ENCODE measurements at places on chromosomes 13 and 19.

DNA sequence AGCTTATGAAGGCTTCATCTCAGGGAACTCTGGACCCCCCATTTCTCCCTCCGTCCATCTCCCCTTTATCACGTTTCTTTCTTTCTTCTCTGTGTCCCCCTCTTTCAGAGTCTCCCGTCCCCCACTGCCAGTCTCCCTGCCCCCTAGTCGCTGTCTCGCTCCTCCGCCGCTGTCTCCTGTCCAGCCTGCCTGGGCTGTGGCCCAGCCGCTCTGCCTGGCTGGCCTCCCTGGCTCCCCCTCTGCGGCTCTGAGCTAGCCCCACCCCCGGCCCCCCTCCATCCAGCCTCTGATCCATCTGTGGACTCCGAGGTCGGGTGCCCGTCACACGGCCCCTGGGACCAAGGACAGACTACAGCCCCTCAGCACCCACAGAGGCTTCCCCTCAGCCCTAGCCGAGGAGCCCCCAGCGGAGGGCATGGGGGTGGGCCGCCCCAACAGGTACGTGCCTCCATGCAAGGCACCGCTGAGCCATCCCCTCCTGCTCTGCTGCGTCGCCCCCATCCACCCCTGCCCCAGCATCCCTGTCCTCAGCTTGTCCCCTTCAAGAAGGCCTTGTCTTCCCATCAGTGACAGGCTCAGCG lies 1.1 kb upstream of the KCNJ14 start:
- DNase-seq: no peak

DNA sequence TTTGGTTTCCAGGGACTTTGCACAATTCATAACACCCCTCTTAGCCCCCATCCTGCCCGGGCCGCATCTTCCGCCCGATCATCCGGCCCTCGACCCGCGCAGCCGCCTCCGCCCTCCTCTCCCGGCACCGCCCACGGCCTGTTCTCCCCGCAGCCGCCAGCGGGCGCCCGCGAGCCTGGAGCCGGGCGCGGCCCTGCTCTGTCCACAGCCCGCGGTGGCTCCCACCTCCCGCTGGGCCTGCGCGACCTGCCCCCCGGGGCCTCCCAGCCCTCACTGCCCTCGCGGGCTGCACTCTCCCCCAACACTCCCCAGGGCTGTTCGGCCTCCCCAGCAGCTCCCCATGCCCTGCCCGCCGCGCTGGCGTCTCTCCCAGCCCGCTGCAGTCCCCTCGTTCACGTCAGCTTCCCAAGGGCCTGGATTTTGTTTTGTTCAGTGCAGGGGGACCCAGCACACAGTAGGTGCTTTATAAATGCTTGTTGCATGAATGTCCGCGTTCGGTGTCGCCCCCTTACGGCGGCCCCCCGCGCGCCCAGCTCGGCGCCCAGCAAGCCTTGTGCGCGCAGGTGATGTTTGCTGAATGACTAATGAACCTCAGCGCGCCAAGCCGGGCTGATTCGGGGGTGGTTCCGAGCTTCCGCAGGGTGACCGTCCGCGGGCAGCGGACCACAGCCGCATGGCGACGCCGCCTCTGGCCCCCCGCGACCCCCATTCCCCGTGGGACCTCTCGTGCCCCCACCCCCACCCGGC lies 4.6 kb upstream of the APC2 start:
- peak; percentile 89 for DNase-seq

GRCh38 chr13:113837560-113838355 lies 26.1 kb downstream of the GAS6 start:
- peak; percentile 96 for DNase-seq

- no peak for DNase-seq
Observed at GRCh38 chr13:94050686-94051085, 428.8 kb downstream of the DCT start.

DNA sequence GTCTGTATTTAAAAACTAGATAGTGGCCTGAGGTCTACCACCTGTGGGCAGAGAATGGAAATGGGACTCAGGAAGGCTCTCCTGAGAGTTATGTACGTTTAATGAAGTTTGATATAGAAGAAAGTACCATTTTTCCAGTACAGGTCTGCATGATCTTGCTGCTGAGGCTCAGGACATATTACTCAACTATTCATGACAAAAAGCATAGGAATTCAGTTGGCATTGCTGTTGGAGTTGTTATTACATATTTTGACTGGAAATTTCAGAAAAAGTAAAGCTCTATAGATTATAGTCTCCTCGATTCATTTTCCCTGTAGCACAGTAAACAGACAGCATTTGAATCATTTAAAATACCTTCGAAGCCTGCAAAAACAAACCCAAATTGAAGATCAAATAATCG lies 469.8 kb downstream of the DCT start:
- DNase-seq: peak; percentile 35

DNA sequence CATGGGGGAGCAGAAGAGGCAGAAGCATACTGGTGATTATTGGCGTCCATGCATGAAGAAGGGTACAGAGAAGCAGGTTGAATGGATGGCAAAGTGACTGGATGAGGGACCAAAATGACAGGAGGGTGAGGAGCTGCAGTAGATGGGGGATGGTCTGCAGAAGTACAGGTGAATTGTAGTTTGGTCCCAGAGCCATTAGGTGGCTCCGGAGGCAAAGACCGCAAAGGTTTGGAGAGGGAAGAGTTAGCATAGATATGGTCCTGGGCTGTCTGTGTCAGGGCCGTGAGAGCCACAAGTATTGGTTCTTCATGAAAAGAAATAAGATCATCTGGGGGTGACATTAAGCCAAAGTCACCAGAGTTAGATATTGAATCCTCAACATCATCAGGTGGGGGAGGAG lies 59.0 kb upstream of the ZNF726 start:
- no peak for DNase-seq

DNA sequence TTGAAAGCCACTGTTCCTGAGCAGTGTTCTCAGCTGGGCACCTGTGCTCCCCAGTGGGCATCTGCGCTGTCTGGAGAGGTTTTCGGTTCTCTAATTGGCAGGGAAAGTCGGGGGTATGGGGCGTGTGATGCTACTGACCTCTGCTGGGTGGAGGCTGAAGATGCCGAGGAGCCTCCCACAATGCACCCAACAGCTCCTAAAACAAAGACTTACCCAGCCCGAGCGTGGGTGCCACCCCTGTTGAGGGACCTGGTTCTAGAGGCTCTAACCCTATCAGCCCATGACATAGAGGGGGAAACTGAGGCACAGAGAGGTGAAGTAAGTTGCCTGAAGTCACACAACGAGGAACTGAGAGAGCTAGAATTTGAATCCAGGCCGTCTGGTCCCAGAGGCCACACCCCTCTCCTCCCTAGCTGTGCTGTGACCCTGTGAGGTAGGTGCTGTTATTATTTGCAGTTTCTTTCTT lies 2.3 kb downstream of the SPACA4 start:
- DNase-seq: peak; percentile 73

- peak; percentile 63 for DNase-seq
Observed at GRCh38 chr19:887072-887471, 5.9 kb downstream of the MED16 start.

- no peak for DNase-seq
Observed at GRCh38 chr13:101544979-101545378, 92.5 kb downstream of the ITGBL1 start.

DNA sequence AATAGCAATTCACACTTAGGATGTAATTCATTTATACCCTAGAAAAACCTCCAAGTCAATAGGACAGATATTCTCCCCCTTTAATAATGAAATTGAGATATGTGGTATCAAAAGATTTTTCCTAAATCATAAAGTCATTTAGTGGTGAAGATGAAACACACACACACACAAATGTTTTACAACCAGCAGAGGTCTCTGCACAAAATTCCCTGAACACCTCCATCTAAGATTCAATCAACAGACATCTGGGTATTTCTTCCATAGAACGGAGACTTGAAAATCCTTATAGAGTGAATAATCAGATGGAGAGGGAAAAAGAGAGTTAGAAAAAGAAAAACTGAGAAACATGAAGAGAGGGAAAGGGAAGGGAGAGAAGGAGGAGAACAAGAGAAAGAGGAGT lies 52.8 kb downstream of the MYCBP2 start:
- no peak for DNase-seq

GRCh38 chr19:2058570-2059421 lies 7.8 kb upstream of the MKNK2 start:
- DNase-seq: no peak

DNA sequence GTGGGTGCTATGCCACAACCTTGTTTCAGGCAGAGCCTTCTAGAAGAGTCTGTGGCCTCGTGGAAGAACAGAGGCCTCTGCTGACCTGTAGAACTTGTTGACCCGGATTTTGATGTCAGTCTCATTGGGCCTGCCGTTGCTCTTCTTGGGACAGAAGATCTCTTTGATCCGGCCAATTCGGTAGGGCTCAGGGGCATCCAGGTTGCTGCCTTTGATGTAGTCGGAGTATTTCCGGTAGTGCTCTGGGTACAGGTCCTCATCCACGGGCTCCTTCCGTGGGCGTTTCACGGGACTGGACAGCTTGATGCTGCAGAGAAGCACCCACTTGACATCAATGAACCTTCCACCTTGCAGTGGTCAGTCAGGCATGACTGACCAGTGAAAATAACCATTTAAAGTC lies 24.0 kb upstream of the EIF3G start:
- DNase-seq: no peak

DNA sequence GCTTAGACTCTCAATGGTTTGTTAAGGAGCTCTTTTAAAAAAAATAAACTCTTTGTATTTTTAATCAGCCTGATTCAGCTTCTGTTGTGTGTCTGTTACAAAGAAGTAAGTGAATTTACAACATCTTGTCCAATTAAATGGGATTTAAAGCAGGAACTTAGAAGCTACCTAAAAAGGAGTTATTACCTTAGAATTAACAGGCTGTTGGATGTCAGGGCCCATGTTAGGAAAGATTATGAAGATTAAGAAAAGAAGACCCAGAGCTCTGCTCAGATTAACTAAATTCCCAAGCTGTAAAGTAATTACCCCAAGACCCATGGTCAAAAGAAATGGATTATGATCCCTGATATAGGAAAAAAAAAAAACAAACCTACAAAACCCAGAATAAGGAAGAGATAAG lies 44.1 kb upstream of the ZNF780A start:
- no peak for DNase-seq

- DNase-seq: no peak
Observed at GRCh38 chr13:108257248-108257647, 12.3 kb upstream of the TNFSF13B start.

DNA sequence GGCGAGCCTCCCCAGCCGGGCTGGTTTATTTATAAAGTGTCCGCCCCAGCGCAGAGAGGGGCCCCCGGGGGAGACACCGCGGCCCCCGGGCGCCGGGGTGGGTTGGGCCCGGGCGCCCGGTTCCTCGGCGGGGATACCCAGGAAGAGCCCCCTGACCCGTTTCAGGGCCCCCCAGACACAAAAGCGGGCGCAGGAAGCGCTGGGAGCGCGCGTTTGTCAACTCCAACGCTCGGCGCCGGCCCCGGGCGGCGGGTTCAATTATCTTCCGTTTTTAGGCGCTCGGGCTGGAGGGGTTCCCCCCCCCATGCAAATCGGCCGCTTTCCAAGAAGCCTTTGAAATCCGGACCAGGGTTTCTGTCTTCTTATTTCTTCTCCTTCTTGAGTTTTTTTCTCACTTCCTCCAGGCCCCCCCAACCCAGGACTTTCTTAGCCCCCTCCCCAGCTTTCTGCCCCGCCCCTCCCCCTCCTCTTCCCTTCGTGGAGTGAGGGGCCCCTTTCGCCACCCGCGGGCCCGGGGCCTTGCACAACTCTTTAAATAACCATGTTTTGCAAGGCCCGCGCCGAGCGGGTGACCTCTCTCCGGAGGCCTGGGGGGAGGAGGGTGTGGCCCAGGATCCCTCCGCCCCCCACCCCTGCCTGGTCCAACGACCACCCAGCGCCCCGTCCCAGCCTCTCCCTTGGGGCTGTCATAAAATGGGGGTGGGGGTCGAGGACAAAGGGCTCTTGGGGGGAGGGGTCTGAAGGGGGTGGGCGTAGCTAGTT lies 935 bp downstream of the ARID3A start:
- peak; percentile 59 for DNase-seq

- DNase-seq: no peak
Observed at GRCh38 chr19:15123900-15124299, 16.7 kb downstream of the SYDE1 start.

DNA sequence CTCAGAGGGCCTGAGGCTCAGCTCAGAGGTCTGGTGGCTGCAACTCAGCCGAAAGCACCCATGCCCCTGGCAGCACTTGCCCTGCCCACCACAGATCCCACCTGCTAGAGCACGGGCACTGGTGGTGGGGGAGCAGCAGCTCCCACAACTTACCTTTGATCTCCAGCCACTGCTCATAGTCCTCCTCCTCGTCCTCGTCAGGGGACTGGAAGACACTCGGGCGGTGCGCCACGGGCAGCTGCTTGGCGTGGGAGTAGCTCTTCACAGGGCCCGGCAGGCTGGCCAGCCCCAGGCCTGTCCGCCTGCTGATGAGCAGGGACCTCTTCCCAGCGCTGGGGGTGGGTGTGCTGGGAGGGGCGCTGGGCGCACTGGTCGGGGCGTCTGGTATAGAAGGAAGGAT lies 14.6 kb downstream of the SUGP1 start:
- DNase-seq: no peak

DNA sequence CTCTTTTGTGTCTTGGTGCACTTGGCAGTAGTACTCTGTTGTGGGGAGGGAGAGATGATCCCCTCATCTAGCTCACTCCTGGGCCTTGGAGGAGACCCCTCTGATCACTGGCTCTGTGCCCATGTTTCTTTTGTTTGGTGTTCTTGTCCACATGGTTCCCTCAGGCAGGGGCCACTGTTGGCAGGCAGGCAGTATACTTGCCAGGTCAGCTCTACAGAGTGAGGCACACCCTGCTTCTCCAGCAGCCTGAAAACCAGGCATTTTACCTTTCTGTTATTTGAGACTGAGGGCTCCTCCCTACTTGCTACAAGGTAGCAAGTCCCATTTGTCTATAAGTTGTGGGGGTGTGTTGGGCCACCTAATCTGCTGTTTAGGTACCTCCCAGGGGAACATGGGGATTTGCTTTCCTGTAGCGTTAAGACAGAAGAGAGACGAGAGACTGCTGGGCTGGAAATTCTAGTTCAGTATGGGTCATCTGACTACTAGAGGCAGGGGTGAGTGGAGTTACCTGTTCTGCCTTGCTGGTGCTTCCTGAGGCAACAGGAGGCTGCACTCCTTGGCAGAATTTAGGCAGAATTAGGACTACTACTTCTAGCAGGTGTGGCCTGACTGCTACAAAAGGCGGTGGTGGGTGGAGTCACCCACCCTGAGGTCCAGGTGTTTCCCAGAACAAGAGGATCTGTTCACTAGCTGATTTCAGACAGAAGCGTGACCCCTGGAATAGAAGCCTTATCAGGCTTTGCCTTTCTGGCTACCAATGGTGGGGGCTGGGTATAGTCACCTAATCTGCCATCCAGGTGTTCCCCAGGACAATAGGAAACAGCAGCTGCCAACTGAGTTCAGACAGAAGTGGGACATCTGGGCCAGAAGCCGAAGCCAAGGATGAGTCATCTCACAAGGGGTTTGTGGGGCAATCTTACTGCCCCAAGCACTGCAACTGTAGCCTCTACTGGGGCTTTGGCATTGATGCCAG lies 843.0 kb upstream of the ATXN8OS start:
- DNase-seq: no peak

GRCh38 chr19:30895946-30896345 lies 453.3 kb downstream of the TSHZ3 start:
- no peak for DNase-seq

- DNase-seq: no peak
Observed at GRCh38 chr13:29109987-29110386, 289.8 kb downstream of the MTUS2 start.

GRCh38 chr19:29076963-29077362 lies 136.0 kb downstream of the UQCRFS1 start:
- no peak for DNase-seq
